ENCODE measurements at places on chromosomes 12 and 14.

GRCh38 chr12:106118-106591 lies 39.6 kb downstream of the IQSEC3 start:
- no peak for DNase-seq

GRCh38 chr12:27821259-27821973 lies 41.4 kb upstream of the MANSC4 start:
- DNase-seq, result peak; percentile 37

GRCh38 chr14:72613231-72613974 lies 280.5 kb downstream of the DPF3 start:
- no peak for DNase-seq

DNA sequence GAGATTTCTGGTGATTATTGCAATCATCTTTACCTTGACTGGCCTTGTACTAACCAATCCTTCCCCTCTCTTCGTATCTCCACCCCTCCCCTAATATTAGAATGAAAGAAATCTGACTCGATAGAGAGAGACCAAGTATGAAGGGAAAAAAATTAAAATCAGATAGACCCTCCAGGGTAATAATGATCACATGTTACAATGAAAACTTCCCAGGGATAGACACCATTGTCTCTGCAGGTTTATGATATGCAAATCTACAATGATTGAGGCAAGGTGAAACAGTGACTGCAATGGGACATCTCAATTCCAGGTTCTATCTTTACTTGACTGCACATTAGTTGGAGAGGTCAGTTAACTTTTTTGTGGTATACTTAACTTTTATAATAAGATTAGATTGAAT lies 1.5 kb upstream of the NFKBIA start:
- DNase-seq, result no peak

DNA sequence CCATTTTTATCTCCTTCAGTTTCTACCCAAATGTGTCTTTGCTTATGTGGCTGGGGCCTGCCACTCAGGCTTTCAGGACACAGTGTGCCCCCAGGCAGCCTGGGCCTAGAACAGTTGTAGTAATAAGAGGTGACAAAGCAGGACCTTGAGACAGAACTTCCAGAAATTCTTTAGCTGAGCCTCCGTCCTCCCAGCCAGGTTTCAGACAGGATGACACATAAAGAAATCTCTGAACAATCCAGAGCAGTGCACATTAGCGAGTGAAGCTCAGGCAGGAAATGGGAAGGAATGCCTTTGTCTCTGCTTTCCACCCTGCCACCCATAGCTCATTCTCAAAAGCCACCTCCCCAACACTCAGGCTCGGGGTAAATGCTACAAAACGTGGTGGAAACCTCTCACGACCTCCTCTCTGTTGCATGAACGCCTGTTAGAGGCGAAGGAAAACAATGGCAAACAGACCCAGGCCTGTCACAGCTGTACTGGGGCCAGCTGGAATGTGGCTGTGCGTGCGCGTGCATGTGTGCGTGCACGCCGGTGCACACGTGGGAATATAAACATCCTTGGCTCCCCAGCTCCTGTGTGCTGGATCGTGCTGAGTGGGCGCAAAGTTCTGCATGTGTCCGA lies 286.7 kb downstream of the ZFP36L1 start:
- DNase-seq, result peak; percentile 73

DNA sequence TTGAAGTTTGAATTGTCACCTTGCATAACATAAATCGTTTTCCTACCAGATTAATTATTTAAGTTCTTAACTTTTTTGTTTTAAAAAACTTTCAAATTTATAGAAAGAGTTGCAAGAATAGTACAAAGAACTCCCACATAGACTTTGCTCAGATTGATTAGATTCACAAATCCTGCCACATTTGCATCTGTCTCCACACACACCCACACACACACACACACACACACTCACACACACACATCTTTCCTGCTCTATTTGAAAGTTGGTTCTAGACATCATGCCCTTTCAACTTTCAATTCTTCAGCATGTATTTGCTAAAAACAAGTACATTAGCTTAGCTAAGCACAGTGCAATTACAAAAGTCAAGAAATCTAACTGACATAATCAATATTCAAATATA lies 184.0 kb downstream of the ITPR2 start:
- no peak for DNase-seq

DNA sequence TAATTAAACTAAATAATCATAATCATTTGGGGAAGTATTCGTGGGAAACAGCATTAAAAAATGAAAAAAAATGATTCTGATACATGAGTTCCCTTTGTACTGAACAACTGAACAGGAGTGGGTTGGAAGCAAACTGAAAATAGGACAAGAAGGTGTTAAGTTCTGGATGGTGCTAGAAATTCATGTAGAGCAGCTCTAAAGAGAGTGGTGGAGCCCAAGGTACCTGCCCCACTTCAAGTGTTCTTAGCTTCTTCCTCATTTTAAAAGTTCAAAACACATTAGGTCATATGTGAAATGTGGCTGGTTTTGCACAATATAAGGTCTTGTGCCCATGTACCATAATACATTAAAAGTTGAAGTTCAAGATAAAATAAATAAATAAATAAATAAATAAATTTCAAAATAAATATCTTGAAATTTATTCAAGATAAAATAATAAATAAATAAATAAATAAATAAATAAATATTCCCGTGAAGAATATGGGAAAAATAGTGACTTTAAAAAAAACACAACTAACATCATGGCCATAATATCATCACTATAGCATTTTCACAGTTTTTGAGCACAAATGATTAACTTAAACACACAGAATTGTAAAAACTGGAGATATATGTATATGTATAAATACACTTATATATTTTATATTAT lies 191.5 kb upstream of the PRKD1 start:
- DNase-seq, result no peak

DNA sequence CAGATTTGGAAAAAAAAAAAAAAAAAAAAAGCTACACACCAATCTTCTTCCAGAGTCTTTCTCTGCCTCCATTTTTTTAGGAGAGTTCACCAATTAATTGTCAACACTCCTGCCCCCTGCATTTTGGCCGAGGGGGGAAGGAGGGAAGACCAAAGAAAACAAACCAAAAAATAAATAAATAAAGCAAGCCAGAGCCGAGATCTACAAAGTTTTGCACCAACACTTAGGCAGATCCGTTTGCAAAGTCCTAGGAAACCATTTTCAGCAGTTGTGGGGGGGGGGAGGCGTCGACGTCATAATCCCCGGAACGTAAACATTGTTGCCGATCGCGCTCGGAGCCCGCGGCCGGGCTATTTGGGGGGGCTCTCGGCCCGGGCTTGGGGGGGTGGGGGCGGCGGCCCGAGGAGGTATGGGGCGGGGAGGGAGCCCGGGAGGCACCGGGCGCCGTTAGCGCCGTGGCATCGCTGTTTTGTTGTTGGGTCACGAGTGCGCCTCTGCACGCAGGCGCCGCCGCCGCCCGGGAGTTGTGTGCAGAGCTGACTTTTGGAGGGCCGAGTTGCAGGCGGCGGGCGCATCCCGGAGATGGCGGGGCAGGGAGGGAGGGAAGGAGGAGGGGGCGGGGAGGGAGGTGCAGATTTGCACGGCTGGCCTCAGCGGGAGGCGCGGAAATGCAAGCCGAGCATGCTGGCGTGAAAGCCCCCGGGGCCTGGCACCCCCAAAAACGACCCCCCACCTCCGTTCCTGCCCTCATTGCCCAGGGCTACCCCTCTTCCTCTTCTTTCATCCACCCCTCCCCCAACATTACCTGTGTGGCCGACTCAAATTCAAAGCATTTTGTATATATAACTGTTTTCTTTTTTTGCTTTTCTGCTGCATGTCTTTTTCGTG lies 598 bp downstream of the KDM2B start:
- DNase-seq, result no peak

GRCh38 chr14:50047274-50047676 lies 69.1 kb downstream of the VCPKMT start:
- DNase-seq, result no peak

DNA sequence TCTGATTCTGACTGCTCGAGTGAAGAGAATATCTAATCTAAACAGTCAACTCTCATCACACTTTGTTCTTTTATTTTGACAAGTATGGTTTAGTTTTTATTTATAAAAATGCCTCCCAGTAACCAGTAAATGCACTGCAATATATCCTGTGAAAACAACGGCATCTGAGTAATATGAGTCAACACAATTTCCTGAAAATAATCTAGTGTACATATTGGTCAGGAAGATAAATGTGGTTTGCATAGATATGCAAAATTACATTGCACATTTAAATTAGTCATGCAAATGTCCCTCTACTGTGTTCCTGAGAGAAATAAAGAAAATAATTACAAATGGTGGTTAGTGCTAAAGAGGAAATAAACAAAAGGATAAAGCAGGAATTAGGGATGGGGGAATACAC lies 1190.7 kb upstream of the SEL1L start:
- no peak for DNase-seq

GRCh38 chr12:44375694-44376093 lies 500.4 kb downstream of the NELL2 start:
- DNase-seq, result no peak

DNA sequence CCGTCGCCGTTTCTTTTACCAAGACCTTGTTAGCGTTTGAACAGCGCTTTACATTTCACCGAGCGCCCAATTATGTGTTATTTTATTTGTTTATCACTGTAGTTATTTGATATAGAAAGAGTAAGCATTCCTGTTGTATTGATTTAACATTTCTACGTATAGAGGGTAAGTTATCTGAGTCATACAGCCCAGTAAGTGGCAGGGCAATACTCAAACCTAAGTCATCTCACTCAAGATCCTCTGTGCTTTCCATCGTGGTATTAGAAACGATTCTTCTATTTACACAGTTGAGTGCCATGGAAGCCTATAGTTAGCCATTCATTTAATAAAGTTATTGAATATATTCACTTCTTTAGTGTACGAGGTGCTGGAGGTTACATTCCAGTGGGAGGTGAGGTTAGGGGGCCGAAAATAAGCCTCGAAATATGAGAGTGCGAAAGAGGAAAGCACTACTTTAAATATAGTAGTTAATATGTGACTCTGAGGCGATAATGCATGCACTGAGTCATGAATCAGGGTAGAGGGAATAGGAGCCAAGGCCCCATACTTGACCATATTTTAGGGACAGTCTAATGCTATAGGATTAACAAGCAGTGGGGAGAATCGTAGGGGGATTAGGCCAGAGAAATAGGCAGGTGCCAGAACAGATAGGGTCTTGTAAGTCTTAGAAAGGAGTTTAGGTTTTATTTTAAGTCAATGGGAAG lies 629 bp downstream of the RAD51AP1 start:
- no peak for DNase-seq

GRCh38 chr12:25950329-25951115 lies 8.0 kb upstream of the RASSF8 start:
- DNase-seq, result no peak

DNA sequence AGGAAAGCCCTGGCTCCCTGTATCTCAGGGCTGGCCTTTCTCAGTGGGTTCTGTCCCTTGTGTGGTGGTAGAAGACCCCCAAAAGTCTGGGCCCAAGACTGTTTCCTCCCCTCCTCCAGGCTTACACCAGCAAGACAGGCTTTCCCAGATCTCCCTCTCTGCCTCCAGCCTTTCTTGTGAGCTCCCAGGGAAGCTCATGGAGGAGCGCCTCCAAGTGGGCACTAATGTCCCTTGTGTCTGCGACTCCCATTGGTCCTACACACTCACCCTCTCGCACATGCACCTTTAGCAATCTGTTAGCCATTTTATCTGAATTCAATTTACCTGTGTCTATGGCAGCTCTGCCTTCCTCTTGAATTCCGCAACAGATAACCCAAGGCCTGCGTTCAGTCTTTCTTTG lies 251.1 kb upstream of the CAND1 start:
- no peak for DNase-seq

DNA sequence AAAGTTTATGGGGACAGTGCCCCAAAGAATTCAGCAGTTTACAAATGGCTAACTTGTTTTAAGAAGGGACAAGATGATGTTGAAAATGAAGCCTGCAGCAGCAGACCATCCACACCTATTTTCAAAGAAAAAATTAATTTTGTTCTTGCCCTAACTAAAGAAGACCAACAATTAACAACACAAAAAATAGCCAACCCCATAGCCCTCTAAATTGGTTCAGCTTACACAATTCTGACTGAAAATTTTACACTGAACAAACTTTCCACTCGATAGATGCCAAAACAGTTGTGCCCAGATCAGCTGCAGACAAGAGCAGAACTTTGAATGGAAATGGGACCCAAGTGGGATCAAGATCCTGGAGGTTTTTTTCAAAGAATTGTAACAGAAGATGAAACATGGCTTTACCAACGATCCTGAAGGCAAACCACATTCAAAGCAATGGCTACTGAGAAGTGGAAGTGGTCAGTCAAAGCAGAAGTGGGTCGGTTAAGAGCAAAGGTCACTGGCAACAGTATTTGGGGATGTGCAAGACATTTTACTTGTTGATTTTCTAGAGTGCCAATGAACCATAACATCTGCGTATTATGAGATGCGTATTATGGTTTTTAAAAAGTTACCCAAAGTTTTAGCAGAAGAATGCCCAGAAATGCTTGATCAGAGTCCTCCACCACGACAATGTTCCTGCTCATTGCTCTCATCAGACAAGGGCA lies 30.0 kb downstream of the SLC39A9 start:
- no peak for DNase-seq

DNA sequence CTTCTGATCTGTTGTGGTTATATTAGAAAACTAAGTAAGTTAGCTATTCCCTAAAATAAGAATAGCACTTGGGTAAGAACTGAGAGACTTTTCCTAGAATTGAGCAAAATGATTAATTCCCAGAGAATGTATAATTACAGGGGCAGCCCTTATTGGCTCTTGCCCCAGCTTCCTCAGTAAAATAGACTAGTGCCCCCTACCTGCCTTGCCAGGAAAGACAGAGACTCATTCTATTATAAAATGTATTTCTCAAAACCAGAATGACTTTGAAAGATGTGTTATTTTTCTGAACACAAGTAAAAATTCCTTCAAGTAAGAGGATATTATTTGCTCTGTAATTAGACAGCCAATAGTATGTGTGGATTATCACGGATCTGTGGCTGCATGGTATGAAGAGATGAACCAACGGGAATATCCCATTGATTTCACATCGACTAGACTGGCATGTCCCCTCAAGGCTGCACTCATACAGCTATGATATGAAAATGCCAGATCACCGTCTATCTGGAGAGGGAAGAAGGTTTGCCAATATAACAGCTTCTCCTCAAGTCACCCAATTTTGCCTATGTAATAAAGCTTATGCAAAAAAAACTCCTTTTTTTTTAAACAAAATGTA lies 7.4 kb upstream of the GLRX5 start:
- no peak for DNase-seq

DNA sequence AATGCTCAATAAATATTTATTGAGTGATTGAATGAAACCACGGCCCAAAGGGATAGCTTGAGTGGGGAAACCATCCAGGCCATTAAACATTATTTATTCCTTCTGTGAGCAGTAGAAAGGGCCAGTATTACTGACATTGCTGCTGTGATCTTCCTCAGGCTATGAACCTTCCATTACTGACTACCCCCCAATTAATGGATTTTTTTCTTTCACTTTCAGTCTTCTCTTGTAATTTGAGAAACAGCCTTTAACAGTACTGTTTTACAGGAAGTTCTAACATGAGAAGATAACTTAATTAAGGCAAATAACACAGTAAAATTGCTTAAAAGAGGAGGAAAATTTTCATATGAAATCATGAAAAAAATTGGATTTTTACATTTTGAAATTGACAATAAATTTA lies 629.5 kb downstream of the TRHDE start:
- DNase-seq, result no peak

- DNase-seq, result peak; percentile 71
Measured at GRCh38 chr12:26810330-26810729, 22.7 kb downstream of the ITPR2 start.

GRCh38 chr12:24947541-24948419 lies 1.1 kb downstream of the BCAT1 start:
- DNase-seq, result no peak

Data from GM04503 (cell line).